Epithelial cell of prostate (primary cell): ENCODE measurements at places on chromosomes 5 and 9.

GRCh38 chr5:177497292-177498012 is at the start of gene PDLIM7:
PDLIM7 (minus strand) TSS chr5:177497604; CDS start chr5:177496512, 1,092 bp downstream.
- peak; percentile 75 for DNase-seq

GRCh38 chr5:75614176-75614575 is 2.9 kb downstream of the ANKDD1B start:
- no peak for DNase-seq

DNA sequence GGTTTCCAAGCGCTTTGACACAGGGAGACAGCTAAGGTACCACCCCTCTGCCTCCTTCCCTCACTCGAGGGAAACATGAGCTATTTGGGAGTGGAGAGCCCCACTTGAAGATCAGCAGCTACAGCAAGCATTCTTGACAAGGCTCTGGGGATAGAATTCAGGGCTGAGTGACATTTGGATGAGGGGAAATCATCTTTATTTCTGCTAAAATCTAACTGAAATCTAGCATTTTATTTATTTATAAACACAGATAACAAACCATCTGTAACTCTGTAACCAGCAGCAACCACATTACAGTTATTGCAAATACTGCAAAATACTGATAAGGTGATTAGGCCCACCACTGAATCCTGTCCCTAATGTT is 22.4 kb downstream of the RNF130 start:
- no peak for DNase-seq

GRCh38 chr5:33713136-33713765 is 178.5 kb downstream of the ADAMTS12 start:
- no peak for DNase-seq

- DNase-seq, result no peak
Observed at GRCh38 chr5:122835681-122836080, 9.7 kb upstream of the SNX24 start.

- no peak for DNase-seq
Observed at GRCh38 chr9:2385746-2386145, 235.8 kb upstream of the VLDLR start.

DNA sequence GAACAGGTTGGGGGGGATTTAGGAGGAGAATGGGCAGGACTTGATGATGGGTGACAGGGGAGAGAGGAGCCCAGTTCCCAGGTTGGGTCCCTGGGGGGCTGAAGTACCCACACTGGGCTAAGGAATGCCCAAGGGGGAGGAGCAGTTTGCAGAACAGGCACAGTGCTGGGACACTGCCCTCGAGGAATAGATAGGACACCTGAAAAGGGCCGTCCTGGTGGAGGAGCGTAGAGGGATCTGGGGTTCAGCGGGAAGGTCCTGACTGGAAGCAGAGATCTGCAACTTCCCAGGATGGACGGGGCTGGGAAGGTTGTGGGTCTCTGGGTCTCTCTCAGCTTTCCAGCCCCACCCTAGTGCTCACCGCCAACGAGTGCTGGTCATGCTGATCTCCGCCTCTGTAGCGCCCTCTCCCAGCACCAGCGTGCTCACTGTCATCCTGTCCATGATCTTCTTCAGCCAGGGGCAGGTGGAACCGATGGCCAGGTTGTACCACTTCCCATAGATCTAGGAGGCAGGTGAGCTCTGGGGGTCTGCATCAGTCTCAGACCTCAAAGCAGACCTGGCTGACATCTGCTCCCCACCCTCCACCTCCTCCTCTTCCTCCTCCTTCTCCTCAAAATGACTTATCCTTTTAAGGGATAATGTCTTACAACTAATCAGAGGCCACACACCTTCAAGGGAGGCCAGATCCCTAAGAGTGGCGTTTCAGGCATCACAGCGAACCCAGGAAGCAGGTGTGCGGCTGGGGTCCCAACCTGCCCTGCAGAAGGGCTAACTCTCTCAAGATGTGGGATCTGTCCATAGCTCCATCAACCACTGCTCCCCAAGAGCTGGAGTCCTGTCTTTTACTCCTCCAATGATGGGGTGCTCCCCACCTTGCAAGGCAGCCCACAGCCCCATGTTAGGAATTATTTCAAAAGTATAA is 1.6 kb downstream of the AMBP start:
- no peak for DNase-seq

DNA sequence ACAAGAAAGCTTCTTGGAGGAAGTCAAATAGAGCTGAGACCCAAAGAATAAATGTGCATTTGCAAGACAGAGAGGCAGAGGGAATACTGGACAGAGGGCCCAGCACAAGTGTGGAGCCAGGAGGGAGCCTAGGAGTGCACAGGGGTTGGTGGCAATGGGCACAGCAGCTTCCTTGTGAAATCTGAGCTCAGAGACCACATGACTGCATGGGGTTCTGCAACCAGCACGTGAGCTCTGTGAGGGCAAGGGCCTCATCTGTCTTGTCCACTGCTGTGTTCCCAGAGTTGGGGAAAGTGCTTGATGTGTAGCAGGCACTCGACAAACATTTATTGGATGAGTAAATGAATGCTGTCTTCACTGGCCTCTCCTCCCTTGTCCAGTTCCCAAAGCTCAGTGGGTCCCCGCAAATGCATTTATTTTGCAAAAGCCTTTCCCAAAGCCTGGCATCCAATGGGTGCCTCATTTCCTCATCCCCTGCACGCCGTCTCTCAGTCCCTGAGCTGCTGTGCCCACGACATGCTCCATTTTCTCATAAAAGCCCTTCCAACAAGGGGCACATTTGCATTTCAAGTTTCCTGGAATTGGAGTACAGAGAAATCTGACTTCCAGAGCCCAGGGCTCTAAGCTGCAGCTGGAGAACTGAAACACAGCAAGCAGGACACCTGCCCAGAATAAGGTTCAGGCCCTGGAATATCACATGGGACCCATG is 58.5 kb downstream of the KCNIP1 start:
- no peak for DNase-seq

DNA sequence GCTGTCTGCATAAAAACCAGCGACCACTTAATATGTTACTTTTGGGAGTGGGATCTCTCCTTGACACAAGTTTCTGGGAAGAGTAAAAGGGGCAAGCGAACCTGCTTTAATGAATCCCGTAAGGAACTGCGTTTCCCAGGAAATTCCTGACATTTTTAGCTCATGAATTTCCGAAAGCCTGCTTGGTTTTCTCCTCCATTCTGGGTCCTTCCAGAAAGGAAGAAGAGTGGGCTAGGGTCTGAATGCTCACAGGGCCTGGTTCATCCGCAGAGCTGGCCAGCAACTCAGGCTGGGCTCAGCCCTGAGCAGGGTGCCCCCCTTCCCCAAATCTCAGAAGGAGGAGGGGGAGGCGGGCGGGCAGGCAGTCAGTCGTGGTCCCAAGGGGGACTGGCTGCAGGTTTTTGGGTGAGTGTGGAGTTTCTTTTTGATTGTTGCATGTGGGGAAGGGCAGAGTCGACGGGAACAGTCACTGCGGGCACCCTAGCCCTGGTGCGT is 1.2 kb upstream of the PURA start:
- DNase-seq, result no peak

DNA sequence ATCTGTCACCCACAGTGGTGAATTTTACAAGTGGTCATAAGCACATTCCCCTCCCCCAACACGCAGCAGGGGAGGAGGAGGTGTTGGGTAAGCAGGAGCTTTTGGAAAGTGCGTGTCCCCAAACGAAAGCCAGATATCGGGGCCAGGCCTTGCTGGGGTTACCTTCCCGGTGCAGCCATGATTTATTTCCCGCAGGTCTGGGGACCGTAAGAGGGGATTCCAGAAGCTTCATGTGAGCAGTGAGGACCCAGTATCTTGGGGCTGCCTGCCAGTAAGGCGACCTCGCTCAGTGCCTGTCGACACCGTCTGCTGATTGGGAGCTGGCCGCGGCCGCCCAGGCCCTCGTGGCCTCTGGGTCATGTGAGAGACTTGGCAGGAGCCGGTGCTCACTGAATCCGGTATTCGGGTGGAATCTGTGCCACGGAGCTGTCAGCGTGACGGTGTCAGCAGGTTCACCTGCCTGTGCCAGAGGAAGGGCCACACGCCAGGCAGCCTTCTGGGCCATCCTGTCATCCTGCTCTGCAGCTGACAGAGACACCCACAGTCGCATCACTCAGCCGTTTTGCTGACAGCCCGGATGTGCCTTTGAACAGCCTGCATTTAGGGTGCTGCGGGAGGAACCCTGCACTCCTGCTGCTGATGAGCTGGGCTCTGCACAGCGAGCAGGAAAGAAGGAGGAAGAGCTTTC is 37.3 kb downstream of the SEC61B start:
- no peak for DNase-seq

GRCh38 chr5:133340002-133340755 is 272.2 kb downstream of the FSTL4 start:
- no peak for DNase-seq

GRCh38 chr5:76849419-76850291 is at the start of gene S100Z:
S100Z (plus strand) TSS chr5:76850014; CDS start chr5:76875360, 25,346 bp downstream.
- no peak for DNase-seq

- DNase-seq, result no peak
Observed at GRCh38 chr5:83401775-83402174, 69.8 kb upstream of the VCAN start.

DNA sequence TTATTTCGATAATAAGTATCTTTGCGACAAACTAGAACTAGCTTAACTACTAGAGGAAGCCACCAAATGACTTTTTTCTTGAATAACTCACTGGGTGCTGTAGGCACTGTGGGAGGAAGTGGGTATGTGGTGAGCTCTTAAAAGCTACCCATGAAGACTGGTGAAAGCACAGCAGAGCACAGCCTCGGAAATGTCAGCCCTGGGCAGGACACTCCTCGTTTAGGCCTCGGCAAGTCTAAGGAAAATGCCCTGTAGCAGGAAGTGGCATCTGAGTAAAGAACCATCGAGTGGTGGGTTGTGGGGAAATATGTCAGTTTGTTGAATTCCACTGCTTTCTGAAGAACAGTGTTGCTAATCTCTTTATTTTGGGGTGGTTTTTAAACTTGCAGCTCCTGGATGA is 44.0 kb upstream of the NCS1 start:
- no peak for DNase-seq

GRCh38 chr5:9786380-9787360 is 156.5 kb upstream of the TAS2R1 start:
- DNase-seq, result no peak

DNA sequence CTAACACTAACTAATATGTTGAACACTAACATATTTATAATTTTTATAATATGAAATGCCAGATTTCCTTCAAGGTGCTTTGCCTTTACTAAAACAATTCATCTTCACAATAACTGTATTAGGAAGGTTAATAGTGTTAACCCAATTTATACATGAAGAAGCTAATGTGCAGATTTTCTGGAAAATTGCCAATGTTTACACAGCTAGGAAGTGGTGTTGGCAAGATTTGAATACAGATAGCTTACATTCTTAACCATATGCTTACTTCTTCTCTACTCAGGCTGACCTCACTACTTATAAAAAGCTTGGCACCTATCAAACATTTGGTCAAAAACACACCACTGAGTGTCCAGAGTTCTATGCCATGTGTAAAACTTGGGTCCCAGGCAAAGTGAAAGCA is 445.4 kb upstream of the ITGA1 start:
- DNase-seq, result peak; percentile 3

GRCh38 chr5:143194206-143194605 is 209.3 kb downstream of the NR3C1 start:
- DNase-seq, result no peak

GRCh38 chr9:114149765-114150340 is 5.5 kb upstream of the COL27A1 start:
- no peak for DNase-seq

DNA sequence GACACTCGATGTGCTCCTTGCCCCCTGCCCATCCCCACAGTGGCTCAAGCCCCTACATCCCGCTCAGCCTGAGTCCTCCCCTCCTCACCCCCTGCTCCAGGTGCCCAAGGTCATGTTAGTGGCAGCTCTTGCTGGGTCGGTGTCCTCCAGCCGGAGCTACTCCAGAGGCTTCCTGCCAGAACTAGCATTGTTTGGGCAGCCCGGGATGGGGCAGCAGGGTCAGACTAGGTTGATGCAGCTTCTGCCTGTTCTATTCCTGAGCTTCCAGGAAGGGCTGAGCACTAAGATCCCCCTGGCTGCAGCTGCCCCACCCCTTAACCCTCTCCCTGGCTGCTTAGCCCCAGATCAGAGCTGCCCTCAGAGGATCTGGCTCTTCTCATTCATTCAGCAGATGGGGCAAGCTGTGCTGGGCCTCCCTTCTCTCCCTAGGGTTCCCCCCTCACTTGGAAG is 671 bp downstream of the RGS14 start:
- DNase-seq, result no peak
